Endothelial cell of umbilical vein (primary cell): ENCODE measurements at places on chromosomes 6 and 20. TPM values are rescaled to one million over a fixed set of nuclear protein-coding genes. Genes with fewer than 3 reads are reported as not detected.

Gene MEI4
- not detected in 2 replicates for total RNA-seq

- DNase-seq = no peak
Measured at GRCh38 chr6:111379302-111379701, 103.7 kb downstream of the REV3L start.

- DNase-seq = no peak
Measured at GRCh38 chr20:47397652-47398301, 41.3 kb upstream of the ZMYND8 start.

DNA sequence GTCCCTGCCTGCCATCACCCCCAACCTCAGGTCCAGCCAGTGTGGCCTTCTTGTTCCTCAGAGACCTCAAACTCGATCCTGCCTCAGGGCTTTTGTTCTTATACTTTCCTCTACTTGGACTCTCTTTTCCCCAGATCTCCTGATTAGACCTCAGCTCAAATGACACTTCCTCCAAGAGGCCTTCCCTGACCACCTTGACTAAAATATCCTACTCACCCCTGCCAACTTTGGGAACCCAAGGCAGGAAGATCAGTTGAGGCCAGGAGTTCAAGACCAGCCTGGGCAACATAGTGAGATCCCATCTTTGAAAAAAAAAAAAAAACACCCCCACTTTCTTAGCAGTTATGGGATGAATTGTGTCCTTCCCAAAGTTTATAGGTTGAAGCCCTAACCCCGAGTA is 73.5 kb downstream of the CHMP4B start:
- no peak for DNase-seq

- DNase-seq = no peak
Measured at GRCh38 chr6:25701807-25702206, 49.8 kb downstream of the SCGN start.

DNA sequence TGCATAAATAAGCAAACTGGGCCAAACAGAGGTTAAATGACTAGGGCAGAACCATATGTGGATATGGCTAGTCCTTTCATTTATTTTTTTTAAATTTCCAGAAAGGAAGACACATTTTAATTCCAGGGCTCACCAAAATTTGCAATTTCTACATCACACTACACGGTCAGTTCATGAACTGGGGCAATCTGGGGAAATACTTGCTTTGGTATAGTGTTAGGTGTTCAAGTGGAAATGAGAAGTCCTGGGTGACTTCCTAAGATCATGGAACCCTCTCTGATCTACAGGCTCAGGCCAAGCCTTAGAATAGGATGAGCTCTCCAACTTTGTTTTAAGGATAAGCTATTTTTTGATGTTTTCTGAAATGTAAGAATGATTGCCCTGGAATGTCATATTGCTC is 128.6 kb upstream of the SPACA1 start:
- no peak for DNase-seq

Gene CLVS2
- not detected in 2 replicates for total RNA-seq

Gene RPS6KA2
- 72.6 and 75.8 TPM in 2 replicates for total RNA-seq

Gene CALHM4
- 0.72 TPM in 1 of 2 replicates, not detected in the other for total RNA-seq

DNA sequence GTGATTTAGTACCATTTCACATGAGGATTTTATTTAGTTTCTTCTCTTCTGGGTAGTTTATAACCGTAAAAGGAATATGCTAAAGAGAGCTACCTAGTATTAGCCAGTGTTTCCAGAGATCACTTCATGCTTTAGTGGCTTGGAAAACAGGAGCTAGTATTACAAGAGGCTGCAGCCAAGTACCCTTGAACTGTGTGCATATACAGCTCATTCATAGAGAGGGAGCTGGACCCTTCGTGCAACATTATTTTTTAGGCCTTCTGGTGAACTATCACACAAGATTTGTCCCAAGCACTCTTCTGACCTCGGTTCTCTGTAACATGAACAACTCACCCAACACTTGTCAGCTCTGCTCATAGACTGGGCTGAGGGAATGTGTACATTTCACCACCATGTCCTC is 74.9 kb upstream of the RIN2 start:
- DNase-seq = no peak

- DNase-seq = no peak
Measured at GRCh38 chr6:57198926-57199636, 23.0 kb downstream of the RAB23 start.

GRCh38 chr6:71228461-71229041 is 60.1 kb upstream of the OGFRL1 start:
- no peak for DNase-seq

Gene PRICKLE4
- total RNA-seq = 2.2 and 3.3 TPM in 2 replicates

Gene PDYN
- not detected in 2 replicates for total RNA-seq

- DNase-seq = peak; percentile 34
Measured at GRCh38 chr6:141488488-141488887, 644.2 kb upstream of the GJE1 start.

GRCh38 chr6:11368264-11368663 is 135.8 kb upstream of the NEDD9 start:
- peak; percentile 14 for DNase-seq

Gene TGM6
- total RNA-seq = not detected in 2 replicates

- peak; percentile 58 for DNase-seq
Measured at GRCh38 chr6:163405412-163406309, 8.9 kb upstream of the QKI start.

- DNase-seq = peak; percentile 38
Measured at GRCh38 chr6:128694303-128695009, 174.1 kb upstream of the PTPRK start.

Gene FAM229B
- total RNA-seq = 10.1 and 10.6 TPM in 2 replicates

DNA sequence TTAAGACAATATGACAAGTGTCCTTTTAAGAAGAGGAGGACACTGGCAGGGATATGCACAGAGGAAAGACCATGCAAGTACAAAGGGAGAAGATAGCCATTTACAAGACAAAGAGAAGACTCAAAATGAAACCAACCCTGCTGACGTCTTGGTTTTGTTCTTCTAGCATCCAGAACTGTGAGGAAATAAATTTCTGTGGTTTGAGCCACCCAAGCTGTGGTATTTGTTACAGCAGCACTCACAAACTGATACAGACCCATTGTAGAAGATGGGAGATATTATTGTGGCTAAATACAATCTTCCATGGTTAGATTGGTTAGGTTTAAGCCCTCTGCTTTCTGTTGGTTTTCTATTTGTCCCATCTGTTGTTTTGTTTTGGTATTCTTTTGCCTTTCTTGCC is 88.6 kb upstream of the SLC35F1 start:
- DNase-seq = no peak

DNA sequence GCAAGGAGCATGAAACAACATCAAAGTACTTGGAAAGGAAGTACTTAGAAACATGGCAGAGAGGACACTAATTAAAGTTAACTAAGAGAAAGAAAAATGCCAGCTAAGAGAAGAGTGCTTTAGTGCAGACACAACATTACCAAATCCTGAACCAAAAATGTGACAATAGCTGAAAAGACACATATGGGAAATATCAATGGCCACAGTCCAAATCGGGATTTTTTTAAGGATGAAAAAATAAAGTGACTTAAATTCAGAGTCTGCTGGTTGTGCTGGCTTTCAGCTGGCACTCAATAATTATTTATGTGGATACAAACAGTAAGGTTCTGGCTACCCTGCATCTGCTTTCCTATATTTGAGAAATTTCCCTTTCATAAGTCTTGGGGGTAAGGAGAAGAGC is 12.6 kb upstream of the DST start:
- DNase-seq = no peak

GRCh38 chr6:129659590-129660345 is 50.2 kb downstream of the ARHGAP18 start:
- DNase-seq = no peak
